Stimulated activated naive CD4-positive, alpha-beta T cell treated with Interleukin-2 at 50 U/mL for 16 hours (primary cell): ENCODE measurements at places on chromosomes 7 and 10.

GRCh38 chr7:139811066-139811465 lies 18.0 kb upstream of the TBXAS1 start:
- no peak for DNase-seq

GRCh38 chr7:127359011-127359410 lies 33.5 kb downstream of the ZNF800 start:
- DNase-seq = no peak

GRCh38 chr7:135977742-135978066 lies 545 bp upstream of the MTPN start:
- no peak for DNase-seq

GRCh38 chr10:72563327-72563932 lies 62.4 kb downstream of the MICU1 start:
- no peak for DNase-seq

- DNase-seq = no peak
Observed at GRCh38 chr10:69959911-69960310, 92.7 kb upstream of the MACROH2A2 start.

DNA sequence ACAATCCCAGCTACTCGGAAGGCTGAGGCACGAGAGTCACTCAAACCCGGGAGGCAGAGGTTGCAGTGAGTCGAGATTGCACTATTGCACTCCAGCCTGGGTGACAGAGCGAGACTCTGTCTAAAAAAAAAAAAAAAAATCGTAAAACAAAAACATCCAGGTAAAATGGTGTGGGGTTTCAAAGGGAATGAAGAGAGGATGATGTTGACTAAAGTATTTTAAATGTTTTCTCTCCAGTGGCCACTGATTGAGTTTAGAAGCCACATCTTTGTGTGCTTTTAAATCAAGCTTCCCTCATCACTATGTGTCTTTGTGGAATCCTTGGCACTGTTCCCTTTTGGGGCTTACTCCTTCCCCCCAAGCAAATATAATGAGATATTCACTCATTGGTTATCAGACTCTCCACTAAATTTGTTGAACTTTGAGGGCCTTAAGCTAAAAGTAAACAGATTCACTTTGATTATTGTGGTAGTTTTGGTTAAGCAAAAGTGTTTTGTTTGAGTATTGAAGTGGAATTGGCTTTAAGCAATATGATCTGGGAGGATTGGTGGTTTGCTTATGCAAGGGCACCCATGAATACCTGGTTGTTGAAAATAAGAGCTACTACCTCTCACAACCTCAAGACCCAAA lies 162.9 kb downstream of the CDK14 start:
- DNase-seq = no peak

GRCh38 chr7:151012911-151013347 lies 11.4 kb downstream of the ATG9B start:
- DNase-seq = no peak

- no peak for DNase-seq
Observed at GRCh38 chr7:142440219-142440905, 182.5 kb upstream of the PRSS58 start.

- no peak for DNase-seq
Observed at GRCh38 chr10:69649786-69650550, 19.9 kb downstream of the FAM241B start.

- DNase-seq = no peak
Observed at GRCh38 chr7:106031300-106032035, 68.4 kb downstream of the CDHR3 start.

- no peak for DNase-seq
Observed at GRCh38 chr7:159040912-159041711, 103.6 kb downstream of the VIPR2 start.

- DNase-seq = no peak
Observed at GRCh38 chr10:26970667-26971066, 109.9 kb upstream of the ABI1 start.

DNA sequence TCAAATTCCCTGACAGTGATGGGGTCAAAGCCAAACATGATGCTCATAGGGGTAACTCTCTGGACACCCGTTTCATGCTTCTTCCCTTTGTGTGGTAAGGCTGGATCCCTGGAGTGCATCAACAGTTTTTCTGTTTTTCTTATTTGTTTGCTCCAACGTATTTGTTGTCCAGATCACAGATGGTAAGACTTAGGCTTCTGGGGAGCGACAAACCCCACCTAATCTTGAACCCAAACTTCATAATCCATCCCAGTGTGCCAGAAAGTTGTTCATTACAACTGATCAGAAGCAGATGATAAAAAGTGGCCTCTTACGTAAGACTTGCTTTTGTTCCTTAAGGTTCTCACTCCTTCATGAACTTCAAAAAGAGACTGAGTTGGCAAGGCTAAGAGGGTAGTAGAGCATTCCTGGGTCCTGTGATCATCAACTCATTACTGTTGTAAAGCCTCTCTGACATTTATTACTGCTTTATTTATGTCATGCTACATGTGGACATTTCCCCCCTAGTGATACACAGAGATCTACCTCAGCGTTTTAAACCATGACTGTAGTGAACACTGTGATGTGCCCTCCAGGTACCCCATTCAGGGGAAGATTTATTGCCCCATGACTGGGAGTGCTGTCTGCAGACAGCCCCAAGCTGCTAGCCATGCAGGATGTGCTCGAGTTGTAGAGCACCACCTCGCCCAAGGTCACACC lies 125.6 kb downstream of the CCDC71L start:
- DNase-seq = no peak

GRCh38 chr7:131633342-131633843 lies 77.0 kb upstream of the PODXL start:
- no peak for DNase-seq

GRCh38 chr10:60937784-60938654 lies 6.0 kb downstream of the RHOBTB1 start:
- no peak for DNase-seq

DNA sequence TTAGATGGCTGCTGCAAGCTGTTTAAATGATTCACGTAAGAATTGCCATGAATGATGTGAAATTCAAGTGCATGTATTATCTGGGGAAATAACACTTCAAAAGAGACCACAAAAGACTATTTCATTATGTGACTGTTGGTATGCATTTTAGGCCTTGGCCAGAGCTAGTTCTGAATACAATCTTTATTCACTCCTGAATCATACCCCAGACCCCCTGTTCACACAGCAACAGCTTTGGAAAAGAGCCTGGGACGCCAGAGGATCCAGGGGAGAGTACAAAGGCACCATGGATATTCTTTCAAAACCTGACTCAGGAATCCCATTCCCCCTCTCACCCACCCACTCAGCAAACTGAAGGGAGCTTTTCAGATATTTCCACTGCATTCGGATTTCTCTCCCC lies 377.1 kb upstream of the DPP6 start:
- DNase-seq = no peak

DNA sequence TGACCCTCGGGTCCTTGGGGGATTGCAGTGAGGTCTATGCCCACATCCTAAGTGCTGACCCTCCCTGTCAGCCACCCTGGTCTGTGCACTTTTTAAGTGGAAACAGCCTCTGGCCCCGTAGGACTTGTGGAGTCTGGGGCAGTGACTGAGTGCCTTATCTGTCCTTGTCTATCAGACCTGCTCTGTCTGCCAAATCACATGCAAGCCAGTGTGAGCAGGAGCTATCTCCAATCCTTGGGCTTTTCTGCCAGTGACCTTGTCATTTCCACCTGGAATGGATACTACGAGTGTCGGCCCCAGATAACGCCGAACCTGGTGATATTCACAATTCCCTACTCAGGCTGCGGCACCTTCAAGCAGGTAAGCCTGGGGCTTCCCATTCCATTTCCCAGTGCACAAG lies 62.7 kb downstream of the C10orf120 start:
- no peak for DNase-seq

DNA sequence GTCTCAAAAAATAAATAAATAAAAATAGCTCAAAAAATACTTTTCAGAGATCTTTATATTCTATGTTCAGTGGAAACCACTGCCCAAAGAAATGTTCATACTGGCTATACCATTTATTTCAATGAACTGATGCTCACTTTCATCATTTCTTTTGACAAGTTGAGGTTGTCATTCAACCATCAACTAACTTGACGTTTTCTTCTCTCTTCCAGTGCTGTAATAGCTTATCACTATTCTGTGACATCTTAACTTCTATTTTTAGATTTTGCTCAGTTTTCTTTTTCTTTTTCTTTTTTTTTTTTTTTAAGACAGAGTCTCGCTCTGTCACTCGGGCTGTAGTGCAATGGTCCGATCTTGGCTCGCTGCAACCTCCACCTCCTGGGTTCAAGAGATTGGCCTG lies 8.7 kb upstream of the CTAGE4 start:
- no peak for DNase-seq

DNA sequence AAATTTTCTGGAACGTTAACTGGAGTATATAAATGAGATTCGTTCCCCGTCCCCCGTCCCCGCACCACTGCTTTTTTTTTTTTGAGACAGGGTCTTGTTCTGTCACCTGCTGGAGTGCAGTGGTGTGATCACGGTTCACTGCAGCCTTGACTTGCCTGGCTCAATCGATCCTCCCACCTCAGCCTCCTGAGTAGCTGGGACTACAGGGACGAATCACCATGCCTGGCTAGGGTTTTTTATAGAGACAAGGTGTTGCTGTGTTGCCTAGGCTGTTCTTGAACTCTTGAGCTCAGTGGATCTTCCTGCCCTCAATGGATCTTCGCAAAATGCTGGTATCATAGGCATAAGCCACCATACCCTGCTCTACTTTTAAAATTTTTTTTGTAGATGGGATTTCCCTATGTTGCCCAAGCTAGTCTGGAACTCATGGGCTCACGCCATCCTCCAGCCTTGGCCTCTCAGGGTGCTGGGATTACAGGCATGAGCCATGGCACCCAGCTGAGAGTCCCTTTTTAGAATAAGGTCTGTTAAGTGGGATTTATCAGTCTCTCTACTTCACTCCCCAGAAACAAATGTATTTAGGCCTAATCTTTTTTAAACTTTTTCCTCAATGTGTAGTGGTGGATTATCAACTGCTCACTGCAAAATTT lies 122.9 kb downstream of the LYZL1 start:
- no peak for DNase-seq

GRCh38 chr7:110568932-110569331 lies 522.0 kb upstream of the LRRN3 start:
- no peak for DNase-seq

DNA sequence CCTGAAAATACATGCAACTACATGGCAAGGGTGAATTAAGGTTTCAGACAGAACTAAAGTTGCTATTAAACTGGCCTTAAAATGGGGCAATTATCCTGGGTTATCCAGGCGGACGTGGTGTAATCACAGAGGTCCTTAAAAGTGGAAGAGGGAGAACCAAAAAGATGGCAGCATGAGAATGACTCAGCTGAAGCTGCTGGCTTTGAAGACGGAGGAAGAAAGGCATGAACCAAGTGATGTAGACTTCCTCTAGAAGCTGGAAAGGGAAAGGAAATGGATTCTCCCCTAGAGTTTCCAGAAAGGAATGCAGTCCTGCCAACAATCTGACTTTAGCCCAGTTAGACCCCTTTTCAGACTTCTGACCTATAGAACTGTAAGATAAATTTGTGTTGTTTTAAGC lies 27.0 kb upstream of the UBN2 start:
- DNase-seq = no peak

DNA sequence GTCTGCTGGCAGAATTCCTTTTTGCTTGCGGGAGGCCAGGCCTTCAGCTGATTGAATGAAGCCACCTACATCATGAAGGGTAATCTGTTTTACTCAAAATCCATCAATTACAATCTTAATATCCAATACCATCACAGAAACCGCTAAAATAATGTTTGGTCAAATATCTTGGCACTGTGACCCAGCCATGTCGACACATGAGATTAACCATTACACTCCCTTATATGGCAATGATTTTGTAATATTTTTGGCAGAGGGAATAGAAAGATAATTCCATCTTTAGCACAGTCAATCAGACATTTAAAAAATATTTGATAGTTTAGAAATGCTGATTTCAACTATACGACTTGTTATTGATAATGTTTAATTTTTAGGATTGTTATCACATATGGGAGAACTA lies 36.5 kb upstream of the SLC39A12 start:
- DNase-seq = no peak

- DNase-seq = no peak
Observed at GRCh38 chr7:157401567-157402387, 65.0 kb downstream of the DNAJB6 start.

- no peak for DNase-seq
Observed at GRCh38 chr10:128896963-128897362, 570.1 kb upstream of the MGMT start.

- no peak for DNase-seq
Observed at GRCh38 chr7:9082203-9082602, 648.8 kb downstream of the NXPH1 start.

DNA sequence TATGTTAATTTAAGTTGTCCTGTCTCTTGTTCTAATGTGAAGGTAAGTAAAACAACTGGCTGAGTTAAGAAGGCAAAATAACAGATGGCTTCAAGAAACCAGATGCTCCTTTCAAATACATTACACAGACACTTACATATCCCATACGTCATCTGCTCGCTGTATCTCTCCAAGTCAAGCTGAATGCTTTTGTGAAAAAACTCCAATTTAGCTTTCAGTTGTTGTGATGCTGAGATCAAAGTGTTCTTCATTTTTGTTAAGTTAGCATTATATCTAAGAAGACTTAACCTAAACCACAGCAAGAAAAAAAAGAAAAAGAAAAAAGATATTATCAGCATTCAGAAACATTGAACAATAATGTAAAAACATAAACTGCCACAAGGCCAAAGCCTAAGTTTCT lies 18.5 kb upstream of the ERLIN1 start:
- DNase-seq = no peak

DNA sequence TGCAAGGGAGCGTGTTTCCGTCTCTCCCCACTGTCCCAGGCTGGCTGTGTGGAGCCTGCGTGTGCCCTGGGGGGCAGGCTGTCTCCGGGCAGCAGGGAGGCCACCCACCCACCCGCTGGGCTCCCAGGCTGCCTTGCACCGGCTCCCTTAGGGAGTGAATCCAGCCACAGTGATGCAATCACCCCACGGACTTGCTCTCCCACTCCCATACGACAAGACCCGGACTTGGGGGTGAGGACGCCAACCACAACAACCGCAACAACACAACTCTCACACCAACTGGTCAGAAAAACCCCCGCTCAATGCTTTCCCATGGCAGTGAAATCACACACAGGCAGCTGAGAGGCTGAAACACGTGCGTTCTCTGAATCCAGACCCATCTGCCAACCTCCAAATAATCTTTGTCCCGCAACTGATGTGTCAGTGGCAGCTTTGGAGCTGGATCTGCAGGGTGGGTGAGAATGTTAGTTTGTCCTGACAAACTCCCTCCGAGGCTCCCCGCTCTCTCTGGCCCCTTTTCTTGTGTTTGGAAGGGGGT lies 62.7 kb upstream of the DDC start:
- no peak for DNase-seq
